Thymus (tissue), 14 donors: ENCODE measurements at places on chromosomes 16 and 17. TPM values are rescaled to one million over a fixed set of nuclear protein-coding genes. Genes with fewer than 3 reads are reported as not detected.

GRCh38 chr16:85002099-85002541 is 9.2 kb downstream of the ZDHHC7 start:
- no peaks in the 10 kb centered on the region for H3K27me3 ChIP-seq
- DNase-seq: no peak
- no peak overlapping the region for H3K4me3 ChIP-seq
- peak overlapping the region; percentile 46 for H3K27ac ChIP-seq
- peaks cover 16% of the 10 kb centered on the region for H3K4me1 ChIP-seq

DNA sequence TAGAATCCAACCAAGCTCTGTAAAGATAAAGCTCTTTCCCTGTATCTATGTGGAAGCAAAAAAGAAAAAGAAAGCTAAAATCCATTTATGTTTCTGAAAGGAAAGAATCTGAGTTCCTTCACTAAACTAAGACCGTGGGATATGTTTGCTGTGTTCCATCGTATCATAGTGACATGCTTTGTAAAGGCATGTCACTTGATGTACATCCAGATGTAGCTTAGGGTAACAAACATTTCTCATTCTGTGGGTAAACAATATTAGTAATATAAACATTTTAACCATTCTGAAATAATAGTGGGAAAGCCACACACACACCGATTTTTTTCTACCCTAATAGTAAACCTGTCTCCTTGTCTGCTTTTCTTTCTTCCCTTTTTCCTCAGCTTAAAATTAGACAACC is 78.1 kb downstream of the TUBD1 start:
- no peak overlapping the region for H3K4me3 ChIP-seq
- H3K36me3 ChIP-seq: no peaks in the 10 kb centered on the region
- no peaks in the 10 kb centered on the region for H3K27me3 ChIP-seq
- H3K4me1 ChIP-seq: no peaks in the 10 kb centered on the region

DNA sequence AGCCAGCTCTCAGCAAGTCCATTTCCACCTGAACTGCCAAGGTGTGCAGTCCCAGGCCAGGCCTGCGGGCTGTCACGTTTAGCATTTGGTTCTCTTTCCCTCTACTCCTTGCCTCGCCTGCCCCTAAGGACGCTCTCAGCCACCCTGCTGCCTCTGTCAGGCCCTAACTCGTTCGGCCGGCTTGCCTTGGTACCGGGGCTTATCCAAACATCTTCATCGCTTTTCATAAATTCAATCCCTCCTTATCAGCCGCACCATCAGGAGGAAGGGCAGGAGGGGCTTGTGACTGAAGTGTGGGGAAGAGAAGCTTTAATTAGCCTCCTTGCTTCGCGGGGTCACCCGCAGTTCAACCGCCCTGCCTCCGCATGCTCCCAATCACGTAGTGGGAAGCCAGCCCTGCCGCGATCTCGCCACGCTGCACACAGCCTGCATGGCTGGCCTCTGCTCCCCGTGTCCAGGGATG is 231.1 kb downstream of the SOX9 start:
- peaks cover 7% of the 10 kb centered on the region for H3K27me3 ChIP-seq
- no peaks in the 10 kb centered on the region for H3K36me3 ChIP-seq
- H3K4me3 ChIP-seq: no peak overlapping the region
- peaks cover 2% of the 10 kb centered on the region for H3K4me1 ChIP-seq

- DNase-seq: no peak
- peaks cover 11% of the 10 kb centered on the region for H3K4me1 ChIP-seq
- H3K4me3 ChIP-seq: peak within 1 kb of the TSS; percentile 57
Observed at GRCh38 chr17:60422162-60422665, at the start of gene CHCT1. TSS of gene CHCT1 (plus strand) at chr17:60422489. CDS start at chr17:60422593, 104 bp downstream.

DNA sequence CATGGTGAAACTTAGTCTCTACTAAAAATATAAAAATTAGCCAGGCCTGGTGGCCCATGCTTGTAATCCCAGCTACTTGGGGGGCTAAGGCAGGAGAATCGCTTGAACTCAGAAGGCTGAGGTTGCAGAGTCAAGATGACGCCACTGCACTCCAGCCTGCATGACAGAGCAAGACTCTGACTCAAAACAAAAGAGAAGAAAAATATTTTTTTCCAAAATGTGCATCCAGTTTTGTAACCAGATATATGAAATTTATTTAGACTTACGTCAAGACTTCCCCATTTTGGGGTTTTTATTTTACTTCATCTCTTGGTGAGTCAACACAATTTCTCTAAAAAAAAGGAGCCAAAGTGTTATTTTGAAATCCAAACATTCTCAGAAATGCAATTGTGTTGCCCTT is 5.5 kb upstream of the TM4SF5 start:
- no peaks in the 10 kb centered on the region for H3K4me1 ChIP-seq
- no peak overlapping the region for H3K4me3 ChIP-seq
- H3K27ac ChIP-seq: no peak overlapping the region
- H3K27me3 ChIP-seq: no peaks in the 10 kb centered on the region
- DNase-seq: no peak
- H3K36me3 ChIP-seq: no peaks in the 10 kb centered on the region

GRCh38 chr16:1743376-1744337 is 27.7 kb downstream of the NME3 start:
- DNase-seq: no peak
- H3K4me3 ChIP-seq: no peak overlapping the region
- H3K36me3 ChIP-seq: peaks cover 70% of the 10 kb centered on the region
- H3K27me3 ChIP-seq: no peaks in the 10 kb centered on the region

GRCh38 chr16:49140618-49141017 is 141.0 kb downstream of the CBLN1 start:
- no peak for DNase-seq
- H3K4me1 ChIP-seq: no peaks in the 10 kb centered on the region
- H3K27me3 ChIP-seq: no peaks in the 10 kb centered on the region
- H3K4me3 ChIP-seq: no peak overlapping the region
- no peaks in the 10 kb centered on the region for H3K36me3 ChIP-seq
- H3K27ac ChIP-seq: no peak overlapping the region

DNA sequence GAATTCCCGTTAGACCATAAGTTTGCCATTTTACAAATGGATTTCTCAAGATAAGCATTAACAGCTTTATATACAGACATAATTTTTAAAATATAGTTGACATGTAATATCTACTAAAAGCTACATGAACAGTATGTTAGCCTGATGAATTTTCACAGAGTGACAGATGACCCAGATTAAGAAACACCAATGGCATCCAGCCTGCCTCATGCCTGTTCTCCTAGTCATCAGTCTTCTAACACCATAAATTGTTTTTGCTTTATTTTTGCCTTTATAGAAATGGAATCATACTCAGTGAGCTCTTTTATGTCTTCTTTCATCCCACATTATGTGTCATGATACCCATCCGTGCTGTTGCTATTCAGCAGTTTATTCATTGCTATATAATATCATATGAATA is 80.0 kb downstream of the ATF7IP2 start:
- no peak overlapping the region for H3K27ac ChIP-seq
- H3K36me3 ChIP-seq: peaks cover 20% of the 10 kb centered on the region
- no peak overlapping the region for H3K4me3 ChIP-seq
- H3K4me1 ChIP-seq: no peaks in the 10 kb centered on the region
- H3K27me3 ChIP-seq: no peaks in the 10 kb centered on the region

DNA sequence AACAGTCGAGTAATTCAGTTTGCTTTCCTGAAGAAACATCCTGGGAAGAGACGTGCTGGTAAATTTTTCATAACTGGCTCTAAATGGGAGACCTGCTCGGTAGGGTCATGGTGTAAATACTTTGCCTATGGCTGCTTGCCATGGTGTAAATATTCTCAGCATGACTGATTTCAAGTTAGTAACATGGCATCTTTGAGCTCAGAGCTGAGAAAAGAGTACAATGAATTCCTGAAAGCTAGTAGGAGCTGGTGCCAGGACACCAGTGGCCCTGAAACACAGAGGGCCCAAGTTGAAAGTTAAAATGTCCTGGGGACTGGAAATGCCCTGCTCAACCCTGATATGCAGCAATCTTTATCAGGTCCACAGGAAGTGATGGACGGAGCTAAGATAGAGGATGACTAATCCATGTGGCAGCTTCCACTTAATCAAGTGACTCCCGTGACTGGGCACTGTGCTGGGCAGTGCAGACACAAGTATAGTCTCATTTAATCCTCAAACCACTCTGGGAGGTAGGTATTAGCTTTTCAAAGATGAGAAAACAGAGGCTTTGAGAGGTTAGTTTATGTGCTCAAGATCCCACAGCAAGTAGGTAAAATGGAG is 130.1 kb upstream of the ADAMTS18 start:
- no peaks in the 10 kb centered on the region for H3K4me1 ChIP-seq
- DNase-seq: no peak
- no peaks in the 10 kb centered on the region for H3K36me3 ChIP-seq
- H3K27me3 ChIP-seq: no peaks in the 10 kb centered on the region
- H3K27ac ChIP-seq: no peak overlapping the region

GRCh38 chr17:33550261-33550660 is 257.2 kb upstream of the ASIC2 start:
- no peaks in the 10 kb centered on the region for H3K27me3 ChIP-seq
- H3K36me3 ChIP-seq: no peaks in the 10 kb centered on the region
- no peak for DNase-seq

DNA sequence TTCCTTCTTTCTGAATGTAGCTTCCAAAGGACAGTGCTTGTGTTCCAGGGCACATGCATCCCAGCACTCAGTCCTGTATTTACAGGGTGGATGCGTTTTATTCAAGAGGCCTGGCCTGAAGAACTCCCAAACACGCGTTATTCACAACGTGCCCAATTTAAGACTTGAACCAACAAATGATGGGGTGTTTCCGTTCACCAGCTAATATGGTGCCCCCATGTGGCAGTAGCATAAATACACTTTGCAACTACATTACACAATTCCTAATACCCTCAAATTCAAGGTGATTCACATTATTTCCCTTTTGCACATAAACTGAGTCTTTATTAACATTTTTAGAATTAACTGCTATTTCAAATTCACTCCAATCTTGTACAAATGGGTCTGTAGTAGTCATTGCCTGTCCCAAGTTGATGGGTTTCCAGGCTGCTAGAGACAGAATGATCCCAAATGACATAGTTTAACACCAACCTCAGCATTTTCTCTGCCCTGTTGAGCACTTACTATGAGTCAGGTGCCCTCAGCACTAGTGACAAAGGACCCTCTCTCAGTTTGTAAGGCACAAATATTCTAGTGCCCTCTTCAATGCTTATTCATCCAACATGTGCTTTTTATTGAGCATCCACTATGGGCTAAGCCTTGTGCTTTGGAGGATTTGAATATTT is 26.9 kb downstream of the HSD17B2 start:
- no peaks in the 10 kb centered on the region for H3K36me3 ChIP-seq
- no peaks in the 10 kb centered on the region for H3K27me3 ChIP-seq
- peak; percentile 10 for DNase-seq
- H3K4me3 ChIP-seq: no peak overlapping the region
- H3K4me1 ChIP-seq: no peaks in the 10 kb centered on the region
- no peak overlapping the region for H3K27ac ChIP-seq

DNA sequence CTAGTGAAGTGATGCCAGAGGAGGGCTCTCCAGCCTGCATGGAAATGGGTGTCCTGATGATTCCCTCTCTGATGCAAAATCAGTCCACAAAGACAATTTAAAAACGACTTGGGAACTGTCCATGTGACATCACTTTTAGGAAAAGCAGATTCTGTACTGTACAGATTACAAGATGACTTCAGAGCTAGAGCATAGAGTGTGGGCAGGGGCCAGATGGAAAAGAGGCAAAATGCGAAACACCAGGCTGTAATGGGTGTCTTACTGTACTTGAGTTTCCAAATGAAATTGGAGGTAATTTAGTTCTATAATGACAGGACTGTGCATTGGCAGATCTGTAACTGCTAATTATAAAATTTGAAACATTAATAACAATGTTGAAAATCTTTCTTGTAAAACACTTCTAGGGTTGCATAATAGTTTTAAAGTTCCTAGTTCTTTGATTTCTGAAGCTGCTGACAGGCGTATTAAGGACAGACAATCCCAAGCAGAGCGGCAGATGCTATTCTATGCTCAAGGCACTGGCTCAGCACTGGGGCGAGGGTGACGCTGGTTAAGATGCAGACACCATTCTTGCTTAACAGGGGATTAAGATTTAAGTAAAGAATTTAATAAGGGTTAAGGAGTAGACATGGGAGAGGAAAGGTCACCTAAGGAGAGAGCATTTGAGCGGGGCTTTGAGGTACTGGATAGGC is 29.6 kb downstream of the OGFOD1 start:
- no peaks in the 10 kb centered on the region for H3K27me3 ChIP-seq
- no peak for DNase-seq
- no peak overlapping the region for H3K4me3 ChIP-seq
- H3K4me1 ChIP-seq: no peaks in the 10 kb centered on the region
- peak overlapping the region; percentile 42 for H3K27ac ChIP-seq

DNA sequence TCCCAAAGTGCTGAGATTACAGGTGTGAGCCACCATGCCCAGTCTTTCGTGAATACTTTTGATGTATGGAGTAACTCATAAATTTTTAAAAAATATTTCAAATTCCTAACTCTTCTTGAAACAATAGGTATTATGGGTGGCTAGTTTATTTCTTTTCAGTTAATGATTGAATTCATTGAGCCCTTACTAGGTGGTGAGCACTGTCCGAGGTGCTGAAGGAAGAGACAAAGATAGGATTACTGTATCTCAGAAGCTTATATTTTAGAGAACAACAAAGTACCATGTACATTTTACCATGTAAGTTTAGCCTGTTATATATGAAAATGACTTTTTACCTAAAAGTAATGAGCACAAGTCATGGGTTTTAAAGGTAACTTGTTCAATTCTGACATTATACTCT is 418.3 kb downstream of the NPIPA7 start:
- H3K27me3 ChIP-seq: no peaks in the 10 kb centered on the region
- DNase-seq: no peak
- H3K4me3 ChIP-seq: no peak overlapping the region
- no peaks in the 10 kb centered on the region for H3K36me3 ChIP-seq
- no peaks in the 10 kb centered on the region for H3K4me1 ChIP-seq
- H3K27ac ChIP-seq: no peak overlapping the region

GRCh38 chr17:31856750-31857149 is 2.3 kb downstream of the COPRS start:
- no peak for DNase-seq
- peaks cover 5% of the 10 kb centered on the region for H3K27me3 ChIP-seq
- H3K4me3 ChIP-seq: no peak overlapping the region
- H3K4me1 ChIP-seq: peaks cover 15% of the 10 kb centered on the region
- no peak overlapping the region for H3K27ac ChIP-seq
- peaks cover 3% of the 10 kb centered on the region for H3K36me3 ChIP-seq

DNA sequence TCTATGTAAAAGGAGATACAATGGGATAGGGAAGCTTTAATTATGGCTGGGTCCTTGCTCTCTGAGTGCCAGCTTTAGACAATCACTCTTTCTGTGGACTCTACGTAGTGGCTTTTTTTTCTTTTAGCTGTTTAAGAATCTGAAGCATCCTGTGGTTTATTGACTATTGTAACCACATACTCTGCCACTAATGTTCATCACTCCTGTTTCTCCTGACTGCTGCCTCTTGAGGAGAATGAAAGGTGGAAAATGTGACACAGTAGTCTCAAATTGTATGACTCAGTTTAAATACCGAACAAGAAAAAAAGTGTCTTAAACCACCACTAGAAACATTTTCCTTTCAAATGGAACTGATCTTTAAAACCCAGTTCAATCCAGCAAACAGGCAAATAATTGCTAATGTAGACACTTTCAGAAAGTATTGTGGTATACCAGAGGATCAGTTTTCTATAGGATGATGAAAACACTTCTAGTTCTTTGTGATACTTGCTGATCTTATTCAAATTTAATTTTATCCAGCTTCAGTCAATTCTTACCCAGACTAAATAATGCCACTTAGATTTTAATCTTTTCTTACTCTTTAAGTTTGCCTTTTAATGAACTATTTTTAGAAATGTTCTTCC is 302.7 kb upstream of the PMFBP1 start:
- no peak overlapping the region for H3K4me3 ChIP-seq
- no peak overlapping the region for H3K27ac ChIP-seq
- no peaks in the 10 kb centered on the region for H3K27me3 ChIP-seq

The NPIPA8 gene
- 0.05 TPM for total RNA-seq

The GCGR gene
- 0.05 TPM for total RNA-seq

The MYH1 gene
- under 0.01 TPM for total RNA-seq

The KRT39 gene
- not detected for total RNA-seq

The FOXF1 gene
- 0.05 TPM for total RNA-seq

The UBALD2 gene
- 42.5 TPM for total RNA-seq

The C16orf96 gene
- total RNA-seq: 0.05 TPM

The TRAP1 gene
- total RNA-seq: 48.4 TPM

The ANKRD40 gene
- 16.6 TPM for total RNA-seq

The CRHR1 gene
- 0.05 TPM for total RNA-seq
